EH (cell line): ENCODE measurements at places on chromosomes 7 and 10.

GRCh38 chr7:15130666-15131541 is 228.4 kb upstream of the DGKB start:
- DNase-seq: peak; percentile 49

DNA sequence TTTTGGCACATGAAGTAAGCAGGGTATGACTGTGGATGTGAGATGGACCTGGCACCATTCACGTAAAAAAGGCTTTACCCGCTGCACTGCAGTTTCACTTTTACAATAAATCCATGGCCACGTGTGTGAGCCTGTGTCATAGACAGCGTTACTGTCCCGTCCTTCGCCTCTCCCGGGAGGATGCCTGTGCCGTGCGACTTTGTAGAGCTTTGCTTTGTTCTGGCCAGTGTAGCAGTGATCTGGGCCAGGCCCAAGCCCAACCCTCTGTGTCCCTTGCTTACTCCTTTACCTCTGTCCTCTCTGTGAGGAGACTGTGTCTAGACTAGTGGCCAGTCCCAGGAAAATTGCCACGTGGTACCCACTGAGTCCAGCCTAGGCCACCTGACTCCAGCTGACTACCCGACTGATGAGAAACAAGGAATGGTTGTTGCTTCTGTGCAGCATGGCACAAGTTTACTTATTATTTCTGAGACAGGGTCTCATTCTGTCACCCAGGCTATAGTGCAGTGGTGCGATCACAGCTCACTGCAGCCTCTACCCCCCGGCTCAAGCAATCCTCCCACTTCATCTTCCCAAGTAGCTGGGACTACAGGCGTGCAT is 48.1 kb downstream of the JAKMIP3 start:
- no peak for DNase-seq

- DNase-seq: no peak
Observed at GRCh38 chr10:44395396-44395795, 10.5 kb upstream of the CXCL12 start.

DNA sequence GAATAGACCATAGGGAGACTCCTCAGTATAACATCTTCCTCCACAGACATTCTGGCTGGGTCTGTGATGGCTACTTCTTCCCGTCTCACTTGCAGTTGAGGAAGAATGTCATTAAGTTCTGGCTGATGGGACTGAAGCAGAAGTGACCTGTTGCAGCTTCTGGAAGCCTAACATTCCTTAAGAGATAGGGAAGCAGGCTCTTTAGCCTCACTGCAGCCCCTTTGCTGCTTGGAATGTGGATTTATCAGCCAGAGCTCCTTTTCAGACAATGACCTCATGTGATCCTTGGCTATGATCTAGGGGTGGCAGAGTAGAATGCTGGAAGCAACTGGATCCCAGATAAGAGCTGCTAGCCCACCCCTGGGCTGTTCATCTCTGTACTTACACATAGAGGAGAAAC is 142.5 kb downstream of the RNF216 start:
- peak; percentile 62 for DNase-seq

- DNase-seq: peak; percentile 94
Observed at GRCh38 chr7:141158561-141158960, 84.7 kb downstream of the TMEM178B start.

DNA sequence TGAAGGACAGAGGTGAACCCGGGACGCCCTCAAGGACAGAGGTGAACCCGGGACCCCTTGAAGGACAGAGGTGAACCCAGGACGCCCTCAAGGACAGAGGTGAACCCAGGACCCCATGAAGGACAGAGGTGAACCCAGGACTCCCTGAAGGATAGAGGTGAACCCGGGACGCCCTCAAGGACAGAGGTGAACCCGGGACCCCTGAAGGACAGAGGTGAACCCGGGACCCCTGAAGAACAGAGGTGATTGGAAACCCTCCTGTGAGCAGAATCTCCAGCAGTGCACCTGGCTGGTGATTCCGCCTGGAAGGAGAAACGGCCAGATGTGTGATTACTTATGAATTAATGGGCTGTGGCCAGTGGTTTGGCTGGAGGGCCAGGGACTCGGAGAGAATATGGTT is 272.3 kb downstream of the PTPRN2 start:
- DNase-seq: no peak

DNA sequence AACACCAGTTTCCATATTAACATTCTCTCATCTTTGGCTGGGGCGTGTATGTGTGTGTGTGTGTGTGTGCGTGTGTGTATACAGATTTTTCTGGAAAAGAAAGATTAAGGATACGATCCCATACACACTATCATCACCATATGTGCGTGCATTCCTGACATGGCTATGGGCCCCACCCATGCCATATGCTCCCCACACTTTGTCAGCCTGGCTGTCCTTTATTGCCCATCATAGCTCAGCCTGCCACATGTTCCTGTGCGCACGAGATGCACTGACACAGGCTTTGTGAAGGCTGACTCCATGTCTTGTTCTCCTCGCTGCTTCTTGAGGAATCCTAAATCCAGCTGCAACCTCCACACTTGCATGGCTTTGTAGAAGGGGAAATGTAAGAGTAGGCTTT is 984.1 kb downstream of the LRMDA start:
- no peak for DNase-seq

GRCh38 chr7:43198016-43198415 is 85.6 kb downstream of the HECW1 start:
- no peak for DNase-seq

DNA sequence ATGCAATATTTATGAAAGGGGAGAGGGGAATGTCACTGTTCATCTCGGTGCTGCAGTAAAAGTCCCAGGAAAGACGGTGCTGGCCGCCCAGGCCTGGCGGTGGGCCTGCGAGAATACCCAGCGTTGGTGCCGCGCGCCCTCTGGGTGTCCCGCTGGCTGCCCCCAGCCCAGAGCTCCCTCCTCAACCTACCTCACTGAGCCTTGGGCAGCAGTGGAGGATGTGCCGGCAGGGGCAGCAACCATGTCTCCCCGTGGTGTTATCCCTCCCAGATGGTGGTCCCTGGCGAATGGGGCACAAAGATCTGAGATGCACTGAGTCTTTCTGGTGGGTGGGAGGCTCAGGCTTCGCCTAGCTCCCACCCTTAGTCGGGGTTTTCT is 9.5 kb upstream of the TLX1 start:
- no peak for DNase-seq

DNA sequence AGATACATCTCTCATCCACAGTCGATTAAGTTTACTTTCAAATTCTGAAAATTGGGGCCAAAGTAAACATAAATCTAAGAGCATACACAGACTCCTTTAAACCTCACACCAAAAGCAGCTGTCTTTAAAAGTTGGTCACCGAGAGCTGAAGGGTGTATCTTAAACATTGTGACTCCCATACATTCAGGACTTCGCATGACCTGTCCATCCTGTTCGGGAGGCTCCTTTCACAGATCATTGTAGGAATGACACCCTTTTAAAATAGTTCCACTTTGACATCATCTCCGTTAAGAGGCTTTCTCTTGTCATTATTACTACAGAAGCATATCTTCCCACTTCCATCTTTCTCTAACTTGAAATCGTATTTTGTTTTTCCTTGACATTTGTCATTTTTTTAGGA is 440.0 kb downstream of the DNAJB9 start:
- no peak for DNase-seq

- DNase-seq: peak; percentile 80
Observed at GRCh38 chr10:99369126-99369525, 40.0 kb downstream of the CNNM1 start.

DNA sequence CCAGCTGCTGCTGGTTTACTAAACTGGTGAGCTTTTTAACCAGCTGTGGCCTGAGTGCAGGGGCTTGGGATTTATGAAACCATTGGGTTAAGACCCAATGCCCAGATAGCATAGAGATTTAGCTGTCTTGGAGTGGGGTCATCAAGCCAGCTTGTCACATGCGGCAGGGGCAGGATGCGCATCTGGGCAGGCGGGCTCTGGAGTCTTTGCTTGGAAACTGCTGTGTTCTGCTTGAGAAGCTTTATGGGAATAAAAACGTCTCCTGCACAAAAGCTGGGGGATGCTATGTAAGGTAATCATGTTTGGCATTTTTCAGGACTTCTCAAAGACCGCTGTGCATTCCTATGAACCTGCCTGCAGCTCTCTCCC is 136.3 kb downstream of the MAPK8 start:
- no peak for DNase-seq

DNA sequence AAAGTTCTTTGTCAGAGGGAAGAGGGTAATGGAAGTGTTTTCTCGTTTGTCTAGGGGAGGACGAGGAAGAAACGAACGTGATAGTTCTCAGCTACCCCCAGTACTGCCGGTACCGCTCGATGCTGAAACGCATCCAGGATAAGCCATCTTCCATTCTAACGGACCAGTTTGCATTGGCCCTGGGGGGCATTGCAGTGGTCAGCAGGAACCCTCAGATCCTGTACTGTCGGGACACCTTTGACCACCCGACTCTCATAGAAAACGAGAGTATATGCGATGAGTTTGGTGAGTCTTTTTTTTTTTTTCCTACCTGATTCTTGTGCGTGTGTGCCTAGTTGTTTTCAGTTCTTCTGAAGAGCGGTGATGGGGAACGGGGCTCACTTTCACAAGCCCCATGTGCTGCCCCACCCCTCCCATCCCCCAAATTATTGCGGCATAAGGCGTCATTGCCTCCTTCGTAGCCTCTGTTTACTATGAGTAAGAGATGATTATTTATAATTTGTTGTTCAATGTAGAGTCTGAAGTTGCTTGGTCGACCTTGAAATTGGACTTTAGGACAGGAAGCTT is 98.6 kb downstream of the ARID5B start:
- no peak for DNase-seq

- no peak for DNase-seq
Observed at GRCh38 chr7:98555403-98555802, 61.7 kb upstream of the NPTX2 start.

- DNase-seq: peak; percentile 60
Observed at GRCh38 chr7:108078211-108078673, 51.9 kb downstream of the LAMB4 start.

DNA sequence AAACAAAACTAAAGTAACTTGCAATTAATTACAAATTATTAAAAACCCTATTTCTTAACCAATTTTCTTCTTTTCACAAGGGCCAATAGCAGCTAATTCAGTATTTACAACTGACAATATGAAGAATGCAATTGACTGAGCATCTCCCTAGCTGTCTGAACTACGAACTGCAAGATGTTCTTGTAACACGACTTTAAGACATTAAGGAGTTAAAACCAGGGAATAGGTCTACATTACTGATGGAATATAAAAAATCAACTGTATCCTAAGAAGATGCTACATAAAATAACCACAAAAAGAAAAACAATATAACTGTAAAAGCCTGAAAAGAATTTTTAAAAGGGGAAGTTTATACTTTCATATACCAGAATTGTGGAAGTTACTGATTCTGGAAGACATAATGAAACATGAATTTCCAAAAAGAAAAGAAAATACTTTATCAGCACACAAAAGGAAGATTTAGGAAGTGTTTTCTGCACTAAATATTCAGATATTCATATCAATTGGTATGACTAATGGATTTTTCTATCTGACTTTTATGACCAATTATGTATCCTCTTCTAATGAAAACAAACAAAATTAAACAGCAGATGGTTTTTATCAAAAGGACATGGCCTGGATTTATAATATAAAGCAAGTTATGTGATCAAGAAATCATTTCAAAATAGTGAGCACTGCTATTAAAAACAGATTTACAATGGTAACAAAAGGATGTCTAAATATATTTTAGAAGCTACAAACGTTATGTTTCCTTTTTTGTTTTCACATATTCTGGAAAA is 1.6 kb downstream of the GPR22 start:
- peak; percentile 35 for DNase-seq

DNA sequence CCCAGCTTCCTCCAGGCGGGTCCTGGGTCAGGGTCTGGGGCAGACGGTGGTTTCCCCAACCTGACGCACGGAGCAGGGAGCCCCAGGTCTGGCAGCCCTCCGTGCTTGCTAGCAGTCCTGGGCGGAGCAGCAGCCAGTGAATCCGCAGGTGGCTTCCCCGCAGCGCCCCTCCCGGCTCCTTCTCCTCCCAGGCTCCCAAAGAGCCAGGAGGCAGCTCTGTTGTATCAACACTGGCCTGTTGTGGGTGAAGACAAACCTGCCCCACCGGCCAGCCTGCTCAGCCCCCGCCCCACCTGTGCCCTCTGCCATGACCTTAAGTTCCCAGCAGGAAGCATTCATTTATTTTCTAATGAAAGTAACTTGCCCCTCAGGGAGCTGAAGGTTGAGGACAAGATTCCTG is 24.0 kb upstream of the TMEM213 start:
- no peak for DNase-seq

- DNase-seq: no peak
Observed at GRCh38 chr10:71971311-71971731, 7.1 kb downstream of the CHST3 start.

GRCh38 chr7:100132697-100133151 is 6.0 kb downstream of the MBLAC1 start:
- DNase-seq: peak; percentile 75

DNA sequence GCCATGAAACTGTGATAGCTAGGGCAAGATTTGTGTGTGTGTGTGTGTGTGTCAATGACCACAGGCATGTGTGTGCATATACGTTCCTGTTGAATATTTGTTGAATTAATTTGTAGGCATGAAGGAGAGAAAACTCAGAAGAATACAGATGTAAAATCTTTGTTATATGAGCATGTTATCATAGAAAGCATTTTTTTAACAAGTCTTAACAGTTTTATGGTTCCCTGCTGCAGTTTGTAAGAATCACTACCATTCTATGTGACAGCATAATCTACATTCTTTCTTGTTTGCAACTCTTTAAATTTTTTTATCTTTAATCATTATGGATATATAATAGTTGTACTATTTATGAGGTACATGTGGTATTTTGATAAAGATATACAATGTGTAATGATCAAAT is 130.3 kb downstream of the CD36 start:
- DNase-seq: peak; percentile 62

GRCh38 chr10:100670828-100671479 is 74.4 kb upstream of the PAX2 start:
- peak; percentile 23 for DNase-seq

GRCh38 chr10:114384181-114384580 is 20.1 kb downstream of the AFAP1L2 start:
- no peak for DNase-seq
